SJCRH30 (cell line): ENCODE measurements at places on chromosomes 5 and 9.

DNA sequence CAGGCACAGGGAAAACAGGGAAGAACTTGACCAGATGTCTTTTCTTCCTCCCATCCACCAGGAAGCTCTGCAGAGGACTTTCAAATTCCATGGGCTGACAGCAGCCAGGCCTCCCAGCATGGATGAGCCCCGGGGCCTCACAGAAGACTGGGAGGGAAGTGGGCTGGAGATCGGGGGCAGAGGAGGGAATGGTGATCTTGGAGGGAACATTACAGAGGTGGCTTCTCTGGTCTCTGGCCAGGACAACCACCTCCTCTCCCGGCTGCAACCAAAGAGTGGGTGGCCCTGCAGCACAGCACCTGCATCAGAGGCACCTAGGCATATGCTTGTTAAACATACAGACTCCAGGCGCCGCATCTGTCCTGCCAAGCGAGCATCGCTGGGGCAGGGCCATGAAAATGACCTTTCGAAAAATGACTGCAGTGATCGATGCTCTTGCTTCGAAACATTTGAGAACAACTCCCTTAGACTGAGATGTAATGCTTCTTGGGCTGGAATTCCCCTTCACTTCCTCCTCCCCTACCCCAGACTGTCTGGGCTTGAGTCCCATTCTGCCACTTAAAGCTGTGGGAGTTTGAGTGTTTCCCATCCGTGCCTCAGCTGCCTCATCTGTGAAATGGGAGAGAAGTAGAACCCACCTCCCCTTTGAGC is 68.7 kb upstream of the UNC5A start:
- DNase-seq, result no peak

DNA sequence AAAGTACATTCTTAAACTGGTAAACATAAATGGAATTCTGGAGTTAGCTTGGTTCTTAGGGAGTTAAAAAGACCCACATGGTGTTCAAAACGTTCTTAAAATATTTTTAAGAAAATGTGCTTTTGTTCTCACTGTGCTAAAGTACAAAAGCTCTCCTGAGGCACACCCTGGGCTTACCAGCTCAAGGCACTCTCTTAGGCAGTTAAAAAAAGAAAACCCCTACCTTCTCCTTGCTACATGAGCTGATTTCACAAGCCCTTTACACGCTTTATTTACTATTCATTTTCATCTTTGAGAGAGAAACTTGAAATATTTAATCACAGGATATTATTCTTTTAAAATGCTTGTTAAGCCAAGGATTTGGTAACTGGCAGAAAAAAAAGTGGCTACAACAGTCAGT is 723.3 kb upstream of the GRAMD2B start:
- DNase-seq, result peak; percentile 45

- DNase-seq, result no peak
These were observed 43.5 kb downstream of the AGXT2 start for GRCh38 chr5:35004200-35004599.

DNA sequence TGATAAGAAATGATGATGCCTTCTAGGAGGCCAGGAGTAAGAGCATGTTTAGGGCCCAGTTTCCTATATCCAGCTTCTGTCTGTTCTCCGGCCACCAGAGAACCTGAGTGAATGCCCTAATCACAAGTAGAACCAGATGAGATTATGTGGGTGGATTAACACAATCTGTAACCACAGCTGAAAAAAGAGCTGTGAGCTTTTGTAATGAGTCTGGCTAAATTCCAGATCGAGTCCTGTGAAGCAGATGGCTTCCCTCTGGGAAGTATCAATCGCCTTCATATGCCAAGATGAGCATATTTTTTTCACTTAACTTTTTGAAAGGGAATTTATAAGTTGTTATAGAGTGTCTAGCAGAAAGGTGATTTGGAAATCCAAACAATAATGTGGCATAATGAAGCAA is 99.8 kb downstream of the NNT start:
- peak; percentile 63 for DNase-seq

- DNase-seq, result no peak
These were observed 165.3 kb upstream of the FBXL7 start for GRCh38 chr5:15334551-15335266.

- DNase-seq, result peak; percentile 93
These were observed 30.5 kb upstream of the ZSWIM6 start for GRCh38 chr5:61301341-61302199.

DNA sequence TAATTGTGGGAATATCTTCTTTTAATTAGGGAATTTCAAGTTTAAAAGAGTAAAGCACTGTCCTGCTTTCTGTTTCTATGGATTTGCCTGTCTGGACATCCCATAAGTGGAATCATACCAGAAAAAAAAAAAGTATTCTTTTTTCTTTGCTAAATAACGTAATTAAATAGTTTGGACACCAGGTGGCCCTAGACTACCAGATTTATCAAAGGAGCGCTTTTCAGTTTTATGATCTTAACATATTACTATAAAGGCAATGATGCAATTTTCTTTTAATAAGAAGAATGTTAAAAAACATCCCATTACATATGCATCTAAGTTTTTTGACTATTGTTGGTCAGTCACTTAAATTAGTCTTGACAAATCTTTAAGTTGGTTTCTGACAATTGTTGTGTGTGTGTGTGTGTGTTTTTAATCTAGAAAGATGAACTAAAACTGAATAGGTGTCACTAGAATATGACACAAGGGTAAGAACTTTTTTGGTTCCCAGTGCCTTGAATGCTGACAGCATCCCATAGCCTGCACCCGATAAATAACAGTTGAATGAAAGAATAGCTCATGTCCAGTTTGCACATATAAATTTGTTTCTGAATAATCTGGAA is 49.5 kb downstream of the C5orf22 start:
- DNase-seq, result no peak

- no peak for DNase-seq
These were observed 453.3 kb downstream of the KIF4B start for GRCh38 chr5:155466851-155467250.

- no peak for DNase-seq
These were observed 502.6 kb upstream of the CDH6 start for GRCh38 chr5:30690931-30691330.

DNA sequence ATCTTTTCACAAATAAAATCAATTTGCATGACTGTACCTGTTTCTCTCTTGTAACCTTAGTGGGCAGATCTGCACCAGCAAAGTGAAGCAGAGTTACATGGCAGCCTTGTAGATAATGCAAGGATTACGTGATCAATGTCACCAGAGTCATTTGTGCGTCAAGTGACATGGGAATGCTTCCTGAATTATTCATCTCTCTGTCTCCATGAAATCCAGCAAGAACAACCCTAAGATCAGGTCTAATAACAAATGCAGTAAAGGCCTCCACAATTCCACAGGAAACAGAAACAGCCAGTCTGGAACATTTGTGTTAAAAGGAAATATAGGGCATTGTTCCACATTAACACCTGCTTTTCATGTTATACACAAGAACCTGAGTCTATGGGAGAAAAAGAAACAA is 7.8 kb downstream of the GZMA start:
- DNase-seq, result no peak

- no peak for DNase-seq
These were observed 3.3 kb upstream of the TSLP start for GRCh38 chr5:111068213-111068612.

- no peak for DNase-seq
These were observed 48.5 kb upstream of the ANKRD55 start for GRCh38 chr5:56281489-56282165.

DNA sequence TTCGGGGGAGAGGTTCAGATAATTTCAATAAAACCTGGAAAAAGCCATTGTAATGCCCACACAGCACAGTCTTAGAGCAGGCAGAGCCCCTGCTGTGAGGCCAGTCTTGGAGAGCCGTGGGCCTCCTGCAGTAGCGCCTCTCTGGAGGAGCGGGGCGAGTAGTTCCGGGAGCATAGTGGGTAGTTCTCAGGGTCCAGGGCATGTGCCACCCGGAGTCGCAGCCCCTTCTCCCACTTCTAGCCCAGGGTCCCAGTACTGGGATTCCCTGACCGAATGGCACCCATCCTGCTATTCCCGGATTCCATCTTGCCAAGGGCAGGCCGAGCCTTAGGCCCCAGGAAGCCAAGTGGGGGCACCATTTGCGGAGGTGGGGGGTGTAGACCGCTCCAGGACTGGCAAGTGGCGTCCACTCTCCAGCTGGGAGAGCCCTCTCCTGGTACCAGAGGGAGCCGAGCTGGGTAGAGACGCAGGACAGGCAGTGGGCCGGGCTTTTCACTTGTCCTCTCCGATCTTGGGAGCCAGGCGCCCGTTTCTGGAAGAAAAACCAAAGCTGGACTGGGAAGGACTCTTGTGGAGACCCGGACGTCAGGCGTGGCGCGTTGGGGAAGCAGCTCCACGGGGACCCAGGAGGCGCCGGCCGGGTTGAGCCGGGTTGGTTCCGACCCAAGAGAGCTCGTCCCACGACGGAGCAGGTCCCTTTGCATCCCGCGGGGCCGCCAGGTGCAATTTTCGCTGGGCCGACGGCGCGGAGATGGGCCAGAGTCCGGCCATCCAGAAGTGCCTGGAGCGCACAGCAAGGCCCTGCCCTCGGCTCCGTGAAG is 12.1 kb downstream of the PROP1 start:
- no peak for DNase-seq

DNA sequence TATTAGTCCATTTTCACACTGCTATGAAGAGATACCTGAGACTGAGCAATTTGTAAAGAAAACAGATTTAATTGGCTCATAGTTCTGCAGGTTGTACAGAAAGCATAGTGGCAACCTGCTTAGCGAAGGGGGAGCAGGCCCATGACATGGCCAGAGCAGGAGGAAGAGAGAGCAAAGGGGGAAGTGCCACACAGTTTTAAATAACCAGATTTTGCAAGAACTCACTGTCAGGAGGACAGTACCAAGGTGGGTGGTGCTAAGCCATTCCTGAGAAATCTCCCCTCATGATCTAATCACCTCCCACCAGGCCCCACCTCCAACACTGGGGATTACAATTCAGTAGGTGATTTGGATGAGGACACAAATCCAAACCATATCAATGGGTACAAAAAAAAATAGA is 16.8 kb upstream of the PCSK5 start:
- DNase-seq, result no peak

DNA sequence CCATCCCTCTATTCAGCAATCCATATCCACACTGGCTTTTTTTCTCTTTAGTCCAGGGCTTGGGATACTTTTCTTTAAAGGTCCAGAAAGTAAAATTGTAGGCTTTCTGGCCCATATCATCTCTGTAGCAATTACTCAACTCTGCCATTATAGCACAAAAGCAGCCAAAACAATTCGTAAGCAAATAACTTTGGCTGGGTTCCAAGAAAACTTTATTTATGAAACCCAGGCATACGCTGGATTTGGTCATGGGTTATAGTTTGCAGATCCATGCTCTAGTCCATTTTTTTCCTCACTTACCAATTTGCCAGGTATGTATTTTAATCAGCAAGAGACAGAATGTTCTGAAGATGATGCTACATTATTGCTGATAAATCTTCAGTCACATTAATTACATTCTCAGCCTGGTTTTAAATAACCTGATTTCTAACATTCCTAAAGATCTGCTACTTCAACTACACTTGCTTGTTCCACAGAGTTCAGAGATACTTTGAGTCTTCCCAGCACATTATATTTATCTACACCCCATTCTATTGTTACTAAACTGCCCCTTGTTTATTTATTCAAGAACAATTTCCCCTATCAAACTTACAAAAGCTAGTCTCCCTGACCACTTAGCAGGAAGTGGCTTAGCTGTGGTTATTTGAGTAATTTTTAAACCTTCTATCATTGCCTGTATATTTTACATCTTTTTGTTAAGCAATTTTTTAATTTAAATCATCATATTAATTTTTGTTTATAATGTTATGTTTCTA is 161.0 kb downstream of the ISL1 start:
- DNase-seq, result peak; percentile 6

- no peak for DNase-seq
These were observed 9.3 kb downstream of the SLC27A6 start for GRCh38 chr5:128974567-128974966.
